ENCODE measurements at places on chromosomes 2 and 18. TPM values are rescaled to one million over a fixed set of nuclear protein-coding genes. Genes with fewer than 3 reads are reported as not detected.

DNA sequence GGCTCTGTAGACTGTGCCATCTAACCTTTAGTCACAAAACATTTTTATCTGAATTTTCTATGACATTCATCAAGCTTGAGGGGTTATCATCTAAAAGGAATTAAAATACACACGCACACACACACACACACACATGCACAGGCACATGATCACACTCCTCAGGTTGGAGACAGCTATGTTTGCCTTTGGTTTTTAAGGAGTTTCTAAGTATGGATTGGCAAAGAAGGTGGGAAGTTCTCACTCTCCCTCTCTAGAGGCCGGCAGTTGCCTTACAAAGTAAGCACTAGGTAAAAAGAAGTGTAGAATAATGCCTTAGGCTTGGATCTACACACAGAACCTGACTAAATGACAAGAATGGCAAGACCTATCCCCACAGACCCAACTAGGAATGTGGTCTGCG lies 437.1 kb downstream of the ZEB2 start:
- DNase-seq = no peak

- no peak for DNase-seq
These were observed 681 bp upstream of the NRP2 start for GRCh38 chr2:205681401-205682238.

GRCh38 chr2:218010140-218010983 lies 7.6 kb upstream of the TNS1 start:
- peak; percentile 51 for DNase-seq

DNA sequence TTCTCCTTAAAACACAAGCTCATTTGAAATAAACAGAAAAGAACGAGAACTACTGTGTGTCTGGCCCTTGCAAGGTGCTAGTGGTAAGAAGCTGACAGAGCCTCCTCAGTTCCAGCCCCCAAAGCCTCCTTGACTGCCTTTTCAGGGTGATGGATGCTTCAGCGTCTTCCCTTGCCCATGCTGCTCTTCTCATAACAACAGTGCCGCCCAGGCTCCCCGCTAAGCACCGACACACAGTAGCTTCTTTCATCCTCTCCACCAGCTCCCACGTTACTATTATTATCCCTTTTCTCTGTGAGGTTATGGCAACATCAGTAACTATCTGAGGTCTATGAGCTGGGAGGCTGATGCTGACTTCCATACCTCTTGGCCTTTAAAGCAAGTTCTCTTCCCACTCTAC lies 418.6 kb downstream of the TSN start:
- DNase-seq = no peak

DNA sequence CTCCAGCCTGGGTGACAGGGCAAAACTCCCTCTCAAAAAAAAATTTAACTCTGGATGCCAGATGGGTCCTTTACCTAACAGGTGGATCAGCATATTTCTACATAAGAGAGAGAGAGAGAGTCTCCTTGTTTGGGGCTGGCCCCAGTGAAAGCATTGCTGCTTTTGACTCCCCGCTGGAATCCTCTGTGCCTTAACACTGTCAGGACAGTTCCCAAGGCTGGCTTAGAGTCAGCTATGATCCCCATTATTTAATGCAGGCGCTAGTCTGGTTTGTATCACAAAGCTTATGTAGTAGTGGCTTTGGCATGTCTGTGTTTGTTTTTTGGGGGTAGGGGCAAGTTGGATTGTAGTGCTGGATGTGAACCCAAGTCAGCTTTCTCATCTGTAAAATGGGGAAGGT lies 9.4 kb downstream of the INPP4A start:
- DNase-seq = no peak

DNA sequence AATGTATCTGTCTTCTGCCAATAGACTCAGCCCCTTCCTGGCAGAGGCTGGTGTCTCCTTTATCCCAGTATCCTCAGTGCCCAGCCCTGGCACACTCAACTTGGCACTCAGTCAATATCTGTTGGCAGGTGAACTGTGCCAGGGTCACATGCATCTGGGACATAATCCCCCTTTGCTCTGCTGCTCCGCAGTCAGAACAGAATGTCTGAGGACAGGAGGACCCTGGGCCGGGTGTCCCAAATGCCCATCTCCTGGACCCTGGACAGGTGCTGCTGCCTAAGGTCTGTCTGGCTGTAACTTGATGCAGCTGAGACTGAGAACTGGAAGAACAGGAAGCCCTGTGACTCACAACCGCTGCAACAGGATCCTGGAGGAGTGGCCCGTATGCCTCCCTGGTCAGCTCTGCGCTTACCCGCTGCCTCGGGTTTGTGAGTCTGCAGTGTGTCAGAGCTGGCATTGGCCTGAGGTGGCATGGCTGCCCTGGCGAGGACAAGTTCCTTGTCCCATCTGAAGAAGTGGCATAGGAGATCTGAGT lies 11.4 kb downstream of the HK2 start:
- DNase-seq = peak; percentile 94

The FSIP2 gene
- under 0.01 TPM for total RNA-seq

The PID1 gene
- 0.83 TPM for total RNA-seq

The TUBA4A gene
- total RNA-seq = 26.1 TPM

The CIB4 gene
- total RNA-seq = not detected

The LRPPRC gene
- total RNA-seq = 36.0 TPM
